Kidney glomerular epithelial cell (primary cell): ENCODE measurements at places on chromosomes 1 and 21.

GRCh38 chr1:10082785-10083479 lies 50.2 kb downstream of the UBE4B start:
- no peak for DNase-seq

DNA sequence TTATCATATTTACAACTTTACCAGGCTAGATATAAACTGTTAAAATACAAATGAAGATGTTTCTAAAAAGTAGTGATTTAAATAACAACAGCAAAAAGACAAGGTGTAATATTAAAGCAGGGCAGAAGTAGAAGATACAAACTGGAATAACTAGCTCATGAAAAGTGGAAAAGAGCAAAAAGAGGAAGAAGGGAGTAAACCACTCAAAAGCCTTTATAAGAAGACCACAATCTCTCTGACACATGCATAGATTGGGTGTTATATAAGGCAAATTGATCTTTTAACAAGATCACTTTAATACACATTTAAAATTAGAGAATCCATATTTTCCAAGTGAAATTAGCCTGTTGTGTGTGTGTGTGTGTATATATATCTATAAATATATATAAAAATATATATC lies 5.0 kb downstream of the DENND1B start:
- no peak for DNase-seq

- no peak for DNase-seq
Measured at GRCh38 chr1:201137024-201137392, 10.0 kb upstream of the ASCL5 start.

- no peak for DNase-seq
Measured at GRCh38 chr1:183537405-183537804, 52.9 kb downstream of the NCF2 start.

DNA sequence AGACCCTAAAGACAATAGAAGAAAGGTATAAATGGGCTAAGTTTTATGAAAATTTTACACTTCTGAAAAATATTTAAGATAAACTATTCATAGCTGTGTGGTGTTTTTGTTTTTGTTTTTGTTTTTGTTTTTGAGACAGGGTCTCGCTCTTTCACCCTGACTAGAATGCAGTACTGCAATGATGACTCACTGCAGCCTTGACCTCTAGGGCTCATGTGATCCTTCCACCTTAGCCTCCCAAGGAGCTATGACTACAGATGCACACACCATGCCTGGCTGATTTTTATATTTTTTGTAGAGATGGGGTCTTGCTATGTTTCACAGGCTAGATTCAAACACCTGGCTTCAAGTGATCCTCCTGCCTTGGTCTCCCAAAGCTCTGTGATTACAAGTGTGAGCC lies 66.6 kb downstream of the PUM1 start:
- no peak for DNase-seq
